ENCODE measurements at places on chromosomes 6 and 20.

DNA sequence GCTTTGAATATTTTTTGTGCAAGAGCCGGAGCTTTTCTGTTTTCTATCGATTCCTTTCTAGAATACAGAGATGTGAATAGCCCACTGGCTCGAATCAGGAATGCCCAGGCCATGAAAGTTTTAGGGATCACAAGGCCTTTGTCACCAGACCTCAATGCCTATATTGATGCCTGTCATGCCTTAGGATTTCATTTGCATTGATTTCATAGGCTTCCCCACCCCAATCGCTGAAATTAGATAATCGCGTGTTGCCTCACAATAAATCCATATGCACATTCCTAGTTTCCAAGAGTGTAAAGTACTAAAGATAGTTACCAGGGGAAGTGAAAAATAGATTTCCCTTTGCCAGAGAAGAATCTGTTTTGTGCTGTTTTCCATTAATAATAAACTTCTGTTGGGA is 150.8 kb downstream of the SASH1 start:
- DNase-seq, result no peak

DNA sequence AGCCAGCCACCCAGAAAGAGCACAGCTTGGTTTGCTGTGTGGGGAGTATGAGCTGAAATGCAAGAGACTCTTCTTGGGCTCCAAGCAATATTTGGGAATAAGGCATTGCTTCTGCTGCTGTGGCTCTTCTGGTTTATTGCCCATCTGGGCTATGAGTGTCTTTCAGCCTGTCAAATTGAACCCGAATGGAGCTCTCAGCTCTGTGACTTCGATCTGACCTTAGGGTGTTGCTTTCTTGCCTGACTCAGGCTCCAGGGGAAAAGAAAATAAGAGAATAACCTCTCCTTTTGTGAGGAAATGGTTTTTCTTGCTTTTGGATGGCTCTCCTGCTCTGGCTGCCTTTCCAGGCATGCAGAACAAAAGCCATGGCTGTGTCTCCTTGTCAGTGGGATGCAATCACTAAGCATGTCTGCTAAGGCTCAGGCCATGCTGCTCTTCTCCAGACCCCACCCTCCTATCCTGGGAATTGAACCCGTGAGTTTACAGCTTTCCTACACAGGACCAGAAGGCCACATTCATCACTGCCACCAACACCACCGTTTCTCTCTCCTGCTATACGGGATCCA is 169.4 kb upstream of the JAG1 start:
- DNase-seq, result no peak

DNA sequence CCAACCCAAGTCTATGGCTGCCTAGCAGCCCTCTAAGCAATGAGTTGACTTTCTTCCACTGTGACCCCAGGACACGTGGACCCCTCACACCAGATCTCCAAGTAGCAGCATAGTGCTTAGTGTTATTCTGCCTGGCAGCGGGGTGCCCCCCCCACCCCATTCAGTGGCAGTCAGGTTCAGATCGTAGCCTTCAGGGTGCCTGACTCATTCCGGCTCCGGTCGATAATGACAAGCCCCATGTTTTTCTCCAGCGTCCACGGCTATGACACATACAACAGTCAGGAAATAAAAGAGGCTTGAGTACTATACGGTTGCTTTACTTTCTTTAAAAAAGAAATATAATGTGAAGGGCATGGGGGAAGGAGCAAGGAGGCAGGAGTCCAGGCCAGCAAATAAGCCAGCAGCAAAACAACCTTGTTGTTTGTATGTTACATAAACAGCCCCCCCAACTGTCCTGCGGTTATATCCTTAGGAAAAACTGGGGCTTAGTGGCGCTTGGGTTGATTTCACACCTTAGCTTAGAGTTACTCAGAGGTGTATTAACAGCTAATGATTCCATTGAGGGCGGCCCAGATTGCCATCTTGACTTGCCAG is 23.1 kb downstream of the GNAS start:
- DNase-seq, result no peak

DNA sequence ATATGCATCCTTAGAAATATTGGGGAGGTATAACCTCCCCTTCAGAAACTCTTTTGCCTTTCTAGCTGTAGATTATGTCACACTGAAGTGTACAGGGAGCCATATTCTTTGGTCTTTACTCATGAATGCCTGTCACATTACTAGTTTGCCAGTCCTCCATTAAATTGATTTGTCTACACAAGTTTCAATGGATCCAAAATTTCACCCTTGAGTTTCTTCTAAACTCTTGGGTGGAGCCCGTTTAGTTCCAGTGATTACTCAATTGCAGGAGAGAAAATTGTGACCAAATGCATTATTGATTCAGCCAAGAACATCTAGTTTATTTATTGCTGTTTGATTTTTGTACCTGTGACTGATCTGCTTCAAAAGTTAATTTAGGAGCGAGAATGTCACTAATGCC is 60.4 kb upstream of the TFB1M start:
- DNase-seq, result no peak

- DNase-seq, result no peak
Measured at GRCh38 chr6:2826131-2826530, 15.5 kb downstream of the SERPINB1 start.

GRCh38 chr6:43163899-43164298 is 7.2 kb upstream of the SRF start:
- DNase-seq, result no peak

GRCh38 chr20:49399329-49399728 is 83.1 kb downstream of the KCNB1 start:
- no peak for DNase-seq

- no peak for DNase-seq
Measured at GRCh38 chr6:68990317-68990716, 355.2 kb downstream of the ADGRB3 start.

- DNase-seq, result no peak
Measured at GRCh38 chr20:33450867-33451266, 7.3 kb upstream of the SNTA1 start.

- no peak for DNase-seq
Measured at GRCh38 chr6:15363523-15364400, 117.9 kb downstream of the JARID2 start.

DNA sequence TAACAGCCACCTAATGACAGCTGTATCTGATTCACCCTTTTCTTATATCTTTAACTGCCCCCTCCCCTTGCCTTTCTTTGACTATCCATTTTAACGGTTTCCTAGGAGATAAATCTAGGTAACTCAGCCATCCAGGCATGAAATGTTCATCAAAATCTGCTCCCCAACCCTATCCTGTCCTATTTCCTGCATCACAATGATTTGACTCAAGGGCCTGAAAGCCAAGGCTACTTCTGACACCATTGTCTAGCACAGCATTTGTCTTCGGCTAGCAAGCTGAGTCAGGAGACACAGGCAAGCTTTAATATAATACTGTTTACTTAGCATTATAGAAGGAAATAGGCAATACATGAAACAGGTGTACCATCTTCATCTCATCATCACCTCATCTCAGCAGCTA is 31.6 kb upstream of the MANEA start:
- no peak for DNase-seq

DNA sequence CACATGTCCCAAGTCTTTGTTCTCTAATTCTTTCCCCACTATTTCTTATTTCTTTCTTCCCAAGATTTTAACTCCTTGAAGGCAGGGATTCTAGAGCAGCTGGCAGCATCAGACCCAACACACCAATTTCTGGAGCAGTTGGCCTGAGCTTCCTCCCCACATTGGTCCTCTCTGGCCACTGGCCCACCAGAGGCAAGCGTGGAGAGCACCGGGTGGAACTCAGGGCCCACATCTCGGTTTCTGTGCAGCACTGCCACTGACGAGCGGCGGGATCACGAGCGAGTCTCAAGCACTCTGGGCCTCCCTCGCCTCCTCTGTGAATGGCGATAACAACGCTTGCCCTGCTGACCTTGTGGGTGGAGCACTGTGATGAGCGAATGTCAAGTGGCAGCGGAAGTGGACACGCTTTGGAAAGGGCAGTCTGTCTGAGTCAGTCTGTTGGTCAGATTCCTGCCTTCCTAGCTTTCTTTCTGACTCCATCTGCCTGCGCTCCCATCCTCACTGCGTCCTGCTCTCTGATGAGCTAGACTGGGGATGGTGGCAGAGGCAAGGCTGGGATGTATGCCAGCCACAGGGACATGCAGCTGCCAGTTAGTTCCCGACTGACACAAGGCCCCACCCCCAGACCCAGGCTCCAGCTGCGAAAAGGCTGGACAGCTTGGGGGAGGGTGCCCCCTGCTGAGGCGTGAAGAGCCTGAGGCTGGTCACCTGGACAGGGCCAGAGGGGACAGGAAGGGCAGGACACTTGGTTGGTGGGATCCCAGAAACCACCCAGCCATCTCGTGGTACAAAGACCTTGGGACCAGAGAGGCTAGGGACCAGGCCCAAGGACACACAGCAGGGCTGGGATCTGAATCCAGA is 4.5 kb upstream of the SPDEF start:
- no peak for DNase-seq

DNA sequence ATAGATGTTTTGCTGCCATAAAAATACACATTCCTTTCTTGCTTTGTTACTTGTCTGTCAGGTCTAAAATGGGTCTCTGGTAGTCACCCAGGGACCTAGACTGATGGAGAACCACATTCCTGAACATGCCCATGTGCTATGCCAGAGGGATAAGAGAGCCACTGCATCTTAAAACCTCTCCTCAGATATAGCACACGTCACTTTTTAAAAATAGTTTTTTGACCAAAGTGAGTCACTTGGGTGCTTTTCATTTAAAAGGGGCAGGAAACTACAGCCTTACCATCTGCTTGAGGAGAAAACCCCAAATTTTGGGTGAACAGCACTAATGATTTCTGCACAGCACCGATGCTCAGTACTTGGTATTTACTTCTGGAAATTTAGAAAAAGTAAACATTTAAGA is 197.8 kb downstream of the OGFRL1 start:
- no peak for DNase-seq

DNA sequence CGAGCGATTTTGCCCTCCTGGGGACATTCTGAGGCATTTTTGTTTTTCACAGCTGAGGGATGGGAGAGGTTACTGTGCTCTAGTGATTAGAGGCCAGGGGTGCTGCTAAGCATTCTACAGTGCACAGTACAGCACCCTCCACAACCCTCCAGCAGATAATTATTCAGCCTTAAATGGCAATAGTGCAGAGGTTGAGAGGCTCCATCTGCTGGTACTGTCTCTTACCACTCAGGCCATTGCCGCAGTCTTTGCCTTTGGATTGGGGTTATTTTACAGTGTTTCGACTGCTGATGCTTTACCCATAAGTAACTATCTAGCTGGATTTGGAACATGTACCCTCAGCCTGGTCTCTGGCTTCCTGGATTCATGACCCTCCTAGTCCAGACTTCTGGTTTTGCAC is 705.3 kb downstream of the KIF16B start:
- no peak for DNase-seq

- DNase-seq, result no peak
Measured at GRCh38 chr20:38300438-38300837, 3.5 kb upstream of the BPI start.

DNA sequence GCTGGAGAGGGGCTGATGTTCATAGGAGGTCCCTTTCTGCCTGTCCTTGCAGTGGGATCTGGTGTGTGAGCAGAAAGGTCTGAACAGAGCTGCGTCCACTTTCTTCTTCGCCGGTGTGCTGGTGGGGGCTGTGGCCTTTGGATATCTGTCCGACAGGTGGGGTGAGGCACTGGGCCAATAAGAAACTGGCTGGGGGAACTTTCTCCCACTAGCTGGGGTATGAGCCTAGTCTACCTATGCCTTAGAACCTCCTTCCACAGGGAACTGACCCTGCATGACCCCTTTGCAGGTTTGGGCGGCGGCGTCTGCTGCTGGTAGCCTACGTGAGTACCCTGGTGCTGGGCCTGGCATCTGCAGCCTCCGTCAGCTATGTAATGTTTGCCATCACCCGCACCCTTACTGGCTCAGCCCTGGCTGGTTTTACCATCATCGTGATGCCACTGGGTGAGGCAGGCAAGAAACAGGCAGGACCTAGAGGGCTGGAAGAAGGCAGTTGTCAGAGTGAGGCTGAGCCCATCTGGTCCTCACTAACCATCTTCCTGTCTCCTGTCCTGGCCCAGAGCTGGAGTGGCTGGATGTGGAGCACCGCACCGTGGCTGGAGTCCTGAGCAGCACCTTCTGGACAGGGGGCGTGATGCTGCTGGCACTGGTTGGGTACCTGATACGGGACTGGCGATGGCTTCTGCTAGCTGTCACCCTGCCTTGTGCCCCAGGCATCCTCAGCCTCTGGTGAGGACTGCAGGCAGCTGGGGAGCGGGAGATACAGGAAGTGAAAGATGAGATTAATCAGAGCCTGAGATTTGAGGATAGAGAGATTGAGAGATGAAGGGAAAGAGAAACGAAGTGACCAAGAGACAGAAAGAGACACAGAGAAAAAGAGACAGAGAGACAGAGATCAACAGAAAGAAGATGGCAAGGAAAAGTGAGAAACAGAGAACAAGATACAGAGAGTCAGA is 1.6 kb downstream of the SLC22A7 start:
- no peak for DNase-seq

GRCh38 chr20:1320016-1320415 is 8.9 kb downstream of the SDCBP2 start:
- no peak for DNase-seq

DNA sequence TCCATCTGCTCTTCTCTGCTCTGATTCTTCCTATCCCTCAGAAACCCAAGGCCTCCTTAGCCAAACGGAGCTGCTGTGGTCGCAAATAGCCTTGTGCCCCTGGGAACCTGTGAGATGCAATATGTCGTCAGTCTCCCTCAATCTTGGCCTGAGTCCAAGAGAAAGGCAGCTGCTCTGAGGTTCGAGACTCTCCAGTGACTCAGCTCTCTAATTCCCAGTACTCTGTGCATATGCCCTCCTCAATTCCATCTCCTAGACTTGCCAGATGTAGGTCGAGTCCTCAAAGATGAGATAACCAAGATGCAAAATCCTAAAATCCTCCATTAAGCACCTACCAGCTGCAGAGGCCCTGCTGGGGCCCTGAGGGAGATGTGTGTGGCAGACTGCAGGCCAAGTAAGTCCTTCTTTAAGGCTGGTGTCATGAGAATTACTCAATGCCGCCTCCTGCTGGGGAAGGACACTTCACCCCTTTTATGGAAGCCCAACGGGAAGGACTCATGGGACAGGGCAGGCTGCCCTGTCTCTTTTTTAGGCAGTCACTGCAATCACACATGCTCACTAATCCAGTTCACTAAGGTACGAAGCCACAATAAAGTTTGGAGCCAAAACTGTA is 28.5 kb downstream of the C6orf15 start:
- DNase-seq, result peak; percentile 44
